Mesothelial cell of epicardium (in vitro differentiated cells): ENCODE measurements at places on chromosomes 11 and 22. TPM values are rescaled to one million over a fixed set of nuclear protein-coding genes. Genes with fewer than 3 reads are reported as not detected.

DNA sequence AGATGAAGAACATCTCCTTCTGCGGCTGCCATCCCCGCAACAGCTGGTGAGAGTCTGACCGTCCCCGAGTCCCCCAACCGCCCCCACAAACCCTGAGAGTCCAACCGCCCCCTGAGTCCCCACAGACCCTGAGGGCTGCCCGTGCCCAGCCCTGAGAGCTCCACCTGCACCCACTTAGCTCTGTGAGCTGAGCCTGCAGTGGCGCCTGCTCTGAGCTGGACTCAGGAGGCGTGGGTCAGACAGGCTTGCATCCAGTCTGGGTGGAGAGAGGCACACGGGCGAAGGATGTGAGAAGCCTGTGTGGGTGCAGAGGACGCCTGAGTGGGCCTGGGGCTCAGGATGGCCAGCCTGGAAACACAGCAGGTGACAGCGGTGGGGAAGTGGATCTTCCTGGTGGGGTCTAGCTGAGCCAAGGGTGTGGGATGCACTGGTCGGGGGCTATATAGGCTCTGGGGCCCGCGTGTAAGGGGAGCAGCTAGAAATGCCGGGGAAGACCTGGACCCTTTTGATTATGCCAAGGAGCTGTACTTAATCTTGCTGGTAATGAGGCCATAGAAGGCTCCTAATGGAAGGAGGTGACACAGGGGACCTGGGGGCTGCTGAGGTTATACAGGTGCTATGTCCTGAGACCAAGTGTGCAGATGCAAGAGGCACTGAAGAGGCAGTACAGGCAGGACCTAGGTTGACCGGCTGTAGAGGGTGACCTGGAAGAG, 6.5 kb downstream of the MAPK8IP2 start:
- H3K27ac ChIP-seq = no peak overlapping the region
- no peaks in the 10 kb centered on the region for H3K4me1 ChIP-seq
- no peak overlapping the region for H3K4me3 ChIP-seq
- DNase-seq = no peak
- H3K27me3 ChIP-seq = peaks cover 71% of the 10 kb centered on the region

- H3K27ac ChIP-seq = no peak overlapping the region
- peaks cover 11% of the 10 kb centered on the region for H3K4me1 ChIP-seq
- no peaks in the 10 kb centered on the region for H3K36me3 ChIP-seq
- no peaks in the 10 kb centered on the region for H3K27me3 ChIP-seq
- DNase-seq = no peak
Observed at GRCh38 chr11:64384028-64384737, 25.2 kb downstream of the RPS6KA4 start.

DNA sequence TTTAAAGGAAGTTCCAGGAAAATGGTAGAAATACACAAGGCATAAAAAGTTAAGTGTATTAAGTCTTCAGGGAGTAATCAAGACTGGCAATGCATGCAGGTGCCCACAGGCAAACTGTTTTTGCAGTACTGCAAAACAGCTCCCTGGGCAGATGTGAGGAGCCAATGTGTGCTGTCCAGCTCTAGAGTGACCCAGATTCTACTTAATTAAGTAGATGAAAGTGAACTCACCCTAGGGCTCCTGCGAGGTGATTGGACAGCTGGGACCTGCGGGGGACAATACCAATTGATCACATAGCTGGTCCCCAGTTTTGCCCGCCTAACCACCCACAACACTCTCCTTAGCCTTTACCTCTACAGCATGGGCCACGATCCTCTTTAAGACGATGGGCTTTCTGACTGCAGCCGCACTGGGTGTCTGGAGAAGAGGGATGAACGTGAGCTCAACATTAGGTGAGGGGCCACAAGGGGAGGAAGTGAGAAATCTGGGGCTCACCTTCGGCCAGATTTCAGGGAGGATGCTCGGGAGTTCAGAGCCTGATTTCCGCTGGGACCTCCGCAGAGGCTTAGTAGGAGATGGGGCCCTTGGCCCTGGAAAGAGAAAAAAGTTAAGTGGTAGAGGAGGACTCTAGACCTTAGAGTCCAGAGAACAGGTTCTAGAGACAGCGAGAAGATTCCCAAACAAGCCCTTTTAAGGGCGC, 556 bp downstream of the CDCA5 start:
- peaks cover 14% of the 10 kb centered on the region for H3K36me3 ChIP-seq
- H3K4me3 ChIP-seq = peak overlapping the region; percentile 96
- H3K27ac ChIP-seq = peak overlapping the region; percentile 99
- no peaks in the 10 kb centered on the region for H3K27me3 ChIP-seq
- no peak for DNase-seq
- peaks cover 25% of the 10 kb centered on the region for H3K4me1 ChIP-seq

- H3K36me3 ChIP-seq = peaks cover 6% of the 10 kb centered on the region
- peaks cover 24% of the 10 kb centered on the region for H3K4me1 ChIP-seq
- DNase-seq = no peak
- peak overlapping the region; percentile 91 for H3K27ac ChIP-seq
- H3K4me3 ChIP-seq = no peak overlapping the region
Observed at GRCh38 chr11:5593146-5593545, 3.3 kb upstream of the TRIM6 start.

- peaks cover 8% of the 10 kb centered on the region for H3K36me3 ChIP-seq
- no peaks in the 10 kb centered on the region for H3K4me1 ChIP-seq
- DNase-seq = no peak
- H3K27ac ChIP-seq = no peak overlapping the region
- H3K4me3 ChIP-seq = no peak overlapping the region
Observed at GRCh38 chr11:61345954-61346843, 13.2 kb downstream of the TKFC start.

GRCh38 chr11:4672470-4672869, 25.2 kb downstream of the OR51E2 start:
- peaks cover 14% of the 10 kb centered on the region for H3K4me1 ChIP-seq
- H3K27me3 ChIP-seq = no peaks in the 10 kb centered on the region
- H3K4me3 ChIP-seq = no peak overlapping the region
- H3K36me3 ChIP-seq = no peaks in the 10 kb centered on the region
- DNase-seq = no peak
- peak overlapping the region; percentile 45 for H3K27ac ChIP-seq

GRCh38 chr11:45141631-45142030, 4.8 kb upstream of the PRDM11 start:
- no peak overlapping the region for H3K27ac ChIP-seq
- no peak overlapping the region for H3K4me3 ChIP-seq
- DNase-seq = no peak
- no peaks in the 10 kb centered on the region for H3K36me3 ChIP-seq
- H3K27me3 ChIP-seq = peaks cover 79% of the 10 kb centered on the region

DNA sequence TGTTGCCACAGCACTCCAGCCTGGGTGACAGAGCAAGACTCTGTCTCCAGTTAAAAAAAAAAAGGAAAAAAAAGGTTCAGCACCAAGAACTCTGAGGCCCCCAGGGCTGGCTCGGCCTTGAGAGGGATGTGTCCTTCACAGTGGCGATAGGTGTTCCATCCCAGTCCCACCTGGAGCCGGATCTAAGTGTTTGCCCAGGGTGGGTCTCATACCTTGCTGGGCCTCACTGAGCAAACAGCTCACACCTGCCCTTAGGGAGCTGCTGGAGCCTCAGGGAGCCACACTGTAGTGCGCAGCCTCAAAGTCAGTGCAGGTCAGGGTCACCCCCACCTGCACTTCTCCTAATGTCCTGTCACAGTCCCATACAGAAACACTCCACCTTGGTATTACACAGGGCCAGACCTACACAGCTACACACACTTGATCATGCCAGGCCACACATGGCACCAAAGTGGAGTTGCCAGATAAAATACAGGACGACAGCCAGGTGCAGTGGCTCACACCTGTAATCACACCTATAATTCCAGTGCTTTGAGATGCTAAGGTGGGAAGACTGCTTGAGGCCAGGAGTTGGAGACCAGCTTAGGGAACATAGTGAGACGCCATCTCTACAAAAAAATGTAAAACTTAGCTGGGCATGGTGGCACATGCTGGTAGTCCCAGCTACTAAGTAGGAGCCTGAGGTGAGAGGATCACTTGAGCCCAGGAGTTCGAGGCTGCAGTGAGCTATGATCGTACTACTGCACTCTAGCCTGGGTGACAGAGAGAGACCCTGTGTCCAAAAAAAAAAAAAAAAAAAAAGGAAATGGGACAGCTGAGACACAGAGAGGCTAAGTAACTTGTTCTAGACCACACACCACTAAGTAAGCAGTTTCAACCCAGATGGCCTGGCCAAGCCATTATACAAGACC, 7.3 kb downstream of the STARD10 start:
- peaks cover 17% of the 10 kb centered on the region for H3K4me1 ChIP-seq
- no peak overlapping the region for H3K4me3 ChIP-seq
- no peaks in the 10 kb centered on the region for H3K27me3 ChIP-seq
- H3K27ac ChIP-seq = no peak overlapping the region
- H3K36me3 ChIP-seq = no peaks in the 10 kb centered on the region
- no peak for DNase-seq

DNA sequence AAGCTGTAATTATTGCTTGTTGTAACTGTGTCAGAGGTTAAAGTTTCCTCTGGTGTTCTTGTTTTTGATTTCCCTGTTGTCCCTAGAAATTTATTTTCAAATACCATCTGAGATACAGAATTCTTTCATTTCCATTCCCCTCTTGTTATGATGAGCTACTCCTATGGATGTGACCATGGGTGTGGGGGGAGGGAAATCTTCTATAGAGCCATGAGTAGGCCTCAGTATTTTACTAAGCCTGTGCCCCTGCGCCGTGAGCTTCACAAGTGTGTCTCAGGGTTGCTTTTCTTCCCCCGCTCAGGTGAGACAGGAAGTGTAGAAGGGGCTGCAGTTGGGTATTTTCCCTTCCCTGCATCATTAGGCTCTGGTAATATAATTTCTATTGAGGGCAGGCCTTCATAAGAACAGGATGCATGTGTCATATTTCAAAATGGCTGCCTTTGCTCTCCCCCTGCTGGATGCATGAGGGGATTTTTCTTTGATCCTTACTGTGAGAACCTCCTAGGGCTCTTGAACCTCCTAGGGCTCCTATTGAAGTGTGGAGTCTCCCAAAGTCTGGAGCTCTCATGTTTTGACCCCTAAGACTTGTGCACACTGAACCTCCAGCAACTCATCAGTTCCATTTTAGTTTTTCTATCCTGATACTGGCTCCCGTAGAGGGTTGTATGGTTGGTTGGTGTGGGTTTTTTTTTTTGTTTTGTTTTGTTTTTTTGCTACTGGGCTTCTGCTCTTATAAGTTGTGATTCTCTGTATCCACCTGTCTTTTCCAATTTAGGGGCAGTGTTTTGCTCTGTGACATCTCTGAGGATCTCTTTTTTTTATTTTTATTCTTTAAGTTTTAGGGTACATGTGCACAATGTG, 658.2 kb downstream of the NTM start:
- DNase-seq = no peak
- H3K27ac ChIP-seq = no peak overlapping the region
- peaks cover 6% of the 10 kb centered on the region for H3K4me1 ChIP-seq
- H3K36me3 ChIP-seq = no peaks in the 10 kb centered on the region
- no peak overlapping the region for H3K4me3 ChIP-seq
- H3K27me3 ChIP-seq = peaks cover 67% of the 10 kb centered on the region

GRCh38 chr11:95715777-95716241, 73.8 kb downstream of the FAM76B start:
- no peak for DNase-seq
- H3K27me3 ChIP-seq = no peaks in the 10 kb centered on the region
- H3K27ac ChIP-seq = no peak overlapping the region
- H3K4me1 ChIP-seq = peaks cover 9% of the 10 kb centered on the region
- no peak overlapping the region for H3K4me3 ChIP-seq

- peaks cover 2% of the 10 kb centered on the region for H3K36me3 ChIP-seq
- no peak overlapping the region for H3K27ac ChIP-seq
- H3K27me3 ChIP-seq = peaks cover 8% of the 10 kb centered on the region
- DNase-seq = no peak
Observed at GRCh38 chr11:66280428-66280827, 2.5 kb downstream of the CNIH2 start.

GRCh38 chr22:25750569-25751173, 8.7 kb downstream of the MYO18B start:
- no peak for DNase-seq
- H3K36me3 ChIP-seq = no peaks in the 10 kb centered on the region
- H3K27me3 ChIP-seq = peaks cover 46% of the 10 kb centered on the region

- no peak for DNase-seq
- no peak overlapping the region for H3K4me3 ChIP-seq
- peaks cover 4% of the 10 kb centered on the region for H3K36me3 ChIP-seq
- peaks cover 25% of the 10 kb centered on the region for H3K4me1 ChIP-seq
- H3K27me3 ChIP-seq = no peaks in the 10 kb centered on the region
Observed at GRCh38 chr11:78973876-78974275, 399.2 kb upstream of the NARS2 start.

DNA sequence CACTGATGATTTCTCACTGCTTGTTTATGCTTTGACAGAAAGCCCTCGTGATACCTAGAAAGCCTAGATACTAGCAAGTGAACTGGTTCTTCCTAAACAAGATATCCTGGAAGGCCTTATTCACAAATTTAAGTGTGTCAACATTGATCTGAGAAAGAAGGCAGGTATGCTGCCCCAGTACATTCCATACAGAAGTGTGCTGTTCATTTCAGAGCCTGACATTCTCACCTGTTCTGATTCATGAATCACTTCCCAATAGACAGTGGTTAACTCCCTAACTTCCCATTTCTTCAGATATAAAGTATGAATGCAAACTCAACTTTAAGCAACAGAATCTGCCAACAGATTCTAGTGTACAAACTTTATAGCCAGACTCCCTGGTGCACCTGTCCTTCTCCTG, 15.5 kb upstream of the RASSF10 start:
- no peak for DNase-seq
- no peaks in the 10 kb centered on the region for H3K36me3 ChIP-seq
- no peak overlapping the region for H3K27ac ChIP-seq
- H3K27me3 ChIP-seq = peaks cover 15% of the 10 kb centered on the region

DNA sequence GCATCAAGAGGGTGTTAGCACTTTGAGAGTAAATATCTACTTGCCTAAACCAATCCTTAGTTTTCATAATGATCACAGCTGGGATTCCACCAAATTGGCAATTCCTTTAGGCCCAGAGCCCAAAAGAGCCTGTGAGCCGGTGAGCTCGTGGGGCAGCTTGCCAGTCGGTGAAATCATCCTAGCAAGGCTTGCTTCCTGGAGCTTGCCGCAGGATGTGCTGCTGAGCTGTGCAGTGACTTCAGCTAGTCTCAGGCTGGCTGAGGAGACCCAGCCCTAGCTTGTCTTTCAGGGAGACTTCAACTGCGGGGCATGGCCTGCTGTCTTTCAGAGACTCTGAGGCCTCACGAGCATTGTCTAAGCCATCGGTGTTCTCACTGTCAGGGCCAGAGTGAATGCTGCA, 73.6 kb upstream of the SUSD2 start:
- no peaks in the 10 kb centered on the region for H3K27me3 ChIP-seq
- H3K4me1 ChIP-seq = no peaks in the 10 kb centered on the region
- H3K27ac ChIP-seq = no peak overlapping the region
- H3K36me3 ChIP-seq = peaks cover 35% of the 10 kb centered on the region
- no peak overlapping the region for H3K4me3 ChIP-seq

PAMR1 gene
- total RNA-seq = 38.3 to 44.8 TPM (median 43.5 TPM) in 3 replicates

OR6A2 gene
- 0.34 to 0.60 TPM (median 0.38 TPM) in 3 replicates for total RNA-seq

MB gene
- total RNA-seq = not detected in 3 replicates

SHISA8 gene
- total RNA-seq = not detected in 3 replicates

ELF5 gene
- 2.1 to 2.4 TPM (median 2.2 TPM) in 3 replicates for total RNA-seq

PATE4 gene
- total RNA-seq = not detected in 3 replicates

FADS2 gene
- 317 to 337 TPM (median 324 TPM) in 3 replicates for total RNA-seq

RIMBP3C gene
- 0.31 to 0.71 TPM (median 0.38 TPM) in 3 replicates for total RNA-seq

NRIP3 gene
- 1.4 to 1.8 TPM (median 1.5 TPM) in 3 replicates for total RNA-seq

LGR4 gene
- 26.8 to 28.2 TPM (median 27.5 TPM) in 3 replicates for total RNA-seq

MYO7A gene
- total RNA-seq = 1.8 to 2.4 TPM (median 2.2 TPM) in 3 replicates

TYR gene
- total RNA-seq = not detected in 3 replicates
